ENCODE measurements at places on chromosomes 1 and 21.

- no peak for DNase-seq
Observed at GRCh38 chr21:40846103-40846502, 855 bp downstream of the DSCAM start.

GRCh38 chr1:231420299-231420958 is 1.7 kb downstream of the EGLN1 start:
- no peak for DNase-seq

DNA sequence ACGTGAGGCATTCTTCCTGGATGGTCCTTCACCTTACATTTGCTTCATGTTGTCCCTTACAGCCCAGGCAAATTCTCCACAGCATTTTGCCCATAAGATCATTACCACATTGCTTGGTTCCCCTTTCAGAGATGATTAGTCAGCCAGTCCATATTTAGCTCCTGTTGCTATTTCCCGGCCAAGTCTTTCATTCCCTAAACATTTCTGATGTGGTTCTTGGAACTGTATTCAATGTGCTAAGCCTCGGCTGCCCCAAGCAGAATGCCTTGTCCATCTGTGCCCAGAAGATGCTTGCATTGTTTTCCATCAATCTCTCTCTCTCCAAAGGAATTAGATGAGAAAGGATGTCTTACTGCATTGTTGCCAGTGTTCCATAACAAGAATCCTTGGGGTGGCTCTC is 420.9 kb upstream of the CAMK1G start:
- no peak for DNase-seq

GRCh38 chr1:223210788-223211120 is 67.7 kb upstream of the TLR5 start:
- no peak for DNase-seq

DNA sequence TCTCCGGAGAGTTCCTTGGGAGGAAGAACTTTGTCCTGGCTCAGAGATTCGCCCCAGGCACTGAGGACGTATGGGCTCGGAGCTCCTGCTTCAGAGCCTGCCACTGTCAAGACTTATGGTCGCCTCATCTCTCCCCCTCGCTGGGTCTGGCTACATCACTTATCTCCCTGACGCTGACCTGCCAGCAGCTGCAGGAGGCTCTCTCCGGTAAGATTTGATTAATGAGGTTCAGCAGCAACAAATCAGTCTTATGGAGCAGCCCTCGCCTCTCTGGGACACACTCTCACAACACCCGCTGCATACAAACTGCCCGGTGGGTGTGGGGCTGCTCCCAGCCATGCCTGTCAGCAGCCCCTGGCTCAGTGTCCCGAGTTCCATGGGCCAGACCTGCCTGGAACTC is 297.8 kb downstream of the RRAGC start:
- DNase-seq = no peak

DNA sequence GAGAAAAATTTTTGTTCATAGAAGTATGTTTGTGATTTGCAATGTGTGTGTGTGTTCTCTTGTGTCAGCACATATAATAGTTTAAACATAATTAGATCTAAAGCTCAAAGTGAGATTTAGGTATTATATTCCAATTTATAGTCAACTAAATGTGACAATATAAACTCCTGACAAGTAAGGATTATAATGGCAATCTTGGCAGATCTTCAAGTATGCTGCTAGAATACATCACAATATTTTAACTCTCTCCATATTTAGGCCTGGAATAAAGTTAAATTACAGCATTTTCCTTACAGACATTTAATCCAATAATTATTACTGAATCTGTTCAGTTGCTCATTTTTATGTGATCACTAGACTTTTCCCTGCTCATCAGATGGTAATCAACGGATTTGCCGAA is 65.8 kb downstream of the LYPLAL1 start:
- DNase-seq = no peak
